Kidney epithelial cell (primary cell): ENCODE measurements at places on chromosomes 4 and X. TPM values are rescaled to one million over a fixed set of nuclear protein-coding genes. Genes with fewer than 3 reads are reported as not detected.

DNA sequence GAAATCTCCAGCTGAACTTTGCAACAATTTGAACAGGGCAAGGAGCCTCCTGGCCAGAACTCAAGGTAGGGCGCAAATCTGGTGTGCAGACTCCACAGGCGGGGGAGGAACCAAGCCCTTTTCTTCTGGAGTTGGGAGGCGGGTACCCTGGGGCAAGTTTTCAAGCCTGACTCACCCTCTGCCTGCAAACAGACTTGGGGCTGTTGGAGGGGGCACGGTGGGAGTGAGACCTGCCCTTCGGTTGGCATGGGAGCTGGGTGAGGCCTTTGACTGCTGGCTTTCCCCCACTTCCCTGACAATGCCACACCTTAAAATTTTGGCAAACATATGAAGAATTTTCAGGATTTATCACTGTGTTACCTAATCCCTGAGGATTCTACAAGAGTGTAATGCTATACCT, 709.8 kb upstream of the DIAPH2 start:
- no peak for DNase-seq

DNA sequence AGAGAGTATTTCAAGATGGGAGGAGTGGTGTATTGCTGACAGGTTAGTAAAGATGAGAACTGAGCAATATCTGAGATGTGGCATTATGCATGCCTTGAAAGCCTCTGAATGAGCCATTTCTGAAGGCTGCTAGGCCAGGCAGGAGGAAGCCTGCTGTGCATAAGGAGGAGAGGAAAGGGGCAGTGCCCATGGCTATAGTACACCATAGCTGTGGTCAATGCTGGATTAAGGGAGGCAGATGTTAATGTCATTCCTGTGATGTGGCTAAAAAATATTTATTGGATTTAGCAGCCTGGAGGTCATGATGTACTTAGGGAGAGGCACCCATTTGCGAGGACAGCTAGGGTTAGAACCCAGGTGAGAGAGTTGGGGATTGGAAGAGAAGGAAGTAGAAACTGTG, 130.0 kb upstream of the LNX1 start:
- no peak for DNase-seq

- DNase-seq = peak; percentile 14
Measured at GRCh38 chr4:84750260-84750959, 167.5 kb downstream of the CDS1 start.

GRCh38 chr4:139786494-139787354, 121.1 kb downstream of the MGST2 start:
- DNase-seq = no peak

DNA sequence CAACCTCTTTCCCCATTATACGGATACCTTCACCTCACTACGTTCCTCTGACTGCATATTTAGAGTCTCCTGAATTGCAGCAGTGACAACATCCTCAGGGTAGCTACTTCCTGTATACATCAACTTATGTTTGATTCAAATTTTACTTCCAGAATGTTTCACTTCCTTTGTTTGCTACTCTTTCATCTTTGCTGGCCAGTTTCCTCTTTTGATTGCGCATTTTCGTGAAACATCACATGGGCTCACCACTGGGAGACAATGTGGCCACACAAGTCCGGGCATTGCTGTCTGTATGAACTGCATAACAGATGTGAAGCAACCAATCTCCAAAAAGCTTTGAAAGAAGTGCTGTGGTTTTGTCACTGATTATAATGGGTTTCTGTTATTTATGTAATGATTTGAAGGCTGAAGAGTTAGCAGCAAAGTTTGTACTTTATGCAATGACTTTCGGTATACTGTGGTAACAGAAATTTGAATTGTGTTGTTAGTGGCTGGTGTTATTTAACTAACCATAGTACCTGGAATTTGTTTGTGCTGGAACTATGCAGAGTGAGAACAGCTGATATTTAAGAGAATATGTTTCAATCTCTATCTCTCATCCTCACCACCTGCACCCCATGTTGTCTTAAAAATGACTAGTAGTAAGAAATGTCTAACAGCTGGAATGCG, 7.4 kb downstream of the SNCA start:
- DNase-seq = no peak

- DNase-seq = no peak
Measured at GRCh38 chrX:146707781-146708180, 101.8 kb upstream of the CXorf51B start.

GRCh38 chr4:37758226-37758625, 68.3 kb upstream of the PGM2 start:
- DNase-seq = peak; percentile 16

- no peak for DNase-seq
Measured at GRCh38 chr4:43394976-43395375, 502.5 kb downstream of the GRXCR1 start.

The CENPVL1 gene
- total RNA-seq = 0.96 TPM in 1 of 2 replicates, not detected in the other

- DNase-seq = no peak
Measured at GRCh38 chrX:49269767-49270248, at the start of gene PPP1R3F. PPP1R3F (plus strand) TSS chrX:49269793; CDS start chrX:49269870, 77 bp downstream.

DNA sequence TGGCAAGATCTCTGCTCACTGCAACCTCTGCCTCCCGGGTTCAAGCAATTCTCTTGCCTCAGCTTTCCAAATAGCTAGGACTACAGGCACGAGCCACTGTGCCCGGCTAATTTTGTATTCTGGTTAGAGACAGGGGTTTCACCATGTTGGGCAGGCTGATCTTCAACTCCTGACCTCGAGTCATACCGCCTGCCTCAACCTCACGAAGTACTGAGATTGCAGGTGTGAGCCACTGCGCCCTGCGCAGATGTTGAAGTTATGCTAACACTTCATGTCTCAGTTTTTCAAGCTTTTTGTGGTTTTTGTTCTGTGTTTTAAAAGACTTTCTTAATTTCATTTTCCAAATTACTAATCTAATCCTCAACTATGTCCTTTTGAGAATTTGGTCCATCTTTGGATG, 154.4 kb upstream of the TLL1 start:
- no peak for DNase-seq

- peak; percentile 84 for DNase-seq
Measured at GRCh38 chrX:9940421-9940820, 26.7 kb upstream of the CLDN34 start.

DNA sequence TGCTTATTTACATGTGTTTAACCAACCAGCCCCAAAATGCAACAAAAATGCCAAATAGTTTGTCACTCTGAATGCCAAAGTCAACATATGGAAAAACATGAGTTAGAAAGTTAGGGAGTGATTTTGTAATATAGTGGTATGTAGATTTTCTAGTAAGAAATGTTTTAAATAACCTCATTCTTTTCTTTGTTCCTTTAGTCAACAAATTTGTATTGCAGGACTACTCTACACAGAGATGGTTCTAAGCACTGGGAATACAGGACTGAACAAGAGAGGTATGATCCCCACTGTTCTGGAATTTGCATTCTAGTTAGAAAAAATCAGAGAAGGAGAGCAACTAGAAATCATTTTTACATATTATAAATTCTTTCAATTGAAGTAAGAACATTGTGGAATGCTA, 218.8 kb upstream of the ANXA10 start:
- no peak for DNase-seq

The MAGEB10 gene
- total RNA-seq = not detected in 2 replicates

- no peak for DNase-seq
Measured at GRCh38 chrX:16155581-16156096, 11.6 kb upstream of the MAGEB17 start.

DNA sequence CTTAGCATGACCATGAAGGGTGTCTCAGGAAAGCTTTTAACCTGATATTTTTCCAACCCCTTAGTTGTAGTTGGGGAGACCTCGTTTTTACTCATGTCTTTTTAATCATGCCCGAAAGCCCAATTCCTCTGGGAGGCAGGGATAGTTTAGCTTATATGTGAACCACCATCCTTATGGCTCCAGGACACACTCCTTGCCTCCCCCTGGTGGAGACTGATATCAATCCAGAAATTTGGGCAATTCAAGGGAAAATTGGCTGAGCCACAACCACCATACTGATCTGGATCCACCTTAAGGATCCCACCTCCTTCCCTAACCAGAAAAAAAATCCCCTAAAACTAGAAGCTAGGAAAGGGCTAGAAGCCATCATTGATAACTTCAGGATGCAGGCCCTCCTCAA, 13.4 kb upstream of the COL25A1 start:
- DNase-seq = no peak

DNA sequence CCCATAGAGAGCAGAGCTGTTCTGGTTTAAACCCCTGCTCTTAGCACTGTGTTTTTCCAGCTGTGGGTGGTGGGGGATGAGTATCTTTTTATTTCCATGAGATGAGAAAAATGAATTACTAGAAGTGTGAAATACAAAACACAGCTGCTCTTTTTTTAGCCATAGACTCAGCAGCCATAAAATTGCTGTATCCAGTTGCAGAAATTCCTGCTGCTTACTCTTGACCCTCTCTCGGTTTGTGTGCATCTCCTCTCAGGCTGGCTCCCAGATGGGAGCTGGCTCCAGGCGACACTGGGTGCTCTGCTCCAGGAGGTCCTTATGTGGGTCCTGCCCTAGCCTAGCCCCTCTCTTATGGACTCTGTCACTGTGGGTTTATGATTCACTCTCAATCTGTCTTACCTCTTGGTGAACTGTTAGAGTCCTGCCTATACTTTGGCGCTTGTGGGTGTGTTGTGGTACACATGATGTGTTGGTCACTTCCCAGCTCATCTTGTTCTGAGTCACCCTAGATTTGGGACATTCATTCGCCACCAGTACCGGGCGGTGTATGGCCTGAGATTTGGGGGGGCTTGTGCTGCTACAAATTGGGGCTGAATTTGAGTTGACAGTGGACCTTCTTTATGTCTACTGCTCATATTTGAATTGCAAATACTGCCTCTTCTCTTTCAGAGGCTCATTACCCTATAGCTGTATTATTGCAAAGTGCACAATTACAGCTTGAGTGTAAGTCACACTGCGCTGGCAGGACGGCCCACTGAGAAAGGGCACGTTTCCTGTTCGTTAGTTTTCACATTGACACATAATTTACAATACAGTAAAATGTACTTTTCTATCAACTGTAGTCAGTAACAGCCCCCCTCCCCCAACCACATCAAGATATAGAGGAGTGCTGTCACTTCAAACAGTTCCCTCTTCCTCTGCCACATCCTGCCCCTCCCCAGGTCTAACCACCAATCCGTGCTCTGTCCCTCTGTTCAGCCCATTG, 46.9 kb upstream of the MSANTD1 start:
- DNase-seq = peak; percentile 5

The PPEF2 gene
- not detected in 2 replicates for total RNA-seq

GRCh38 chrX:72536542-72536941, 36.1 kb downstream of the HDAC8 start:
- DNase-seq = no peak

GRCh38 chrX:42751573-42751972, 26.4 kb downstream of the PPP1R2C start:
- no peak for DNase-seq

The VEGFC gene
- total RNA-seq = 5.0 and 6.2 TPM in 2 replicates

The JAKMIP1 gene
- total RNA-seq = not detected in 2 replicates

GRCh38 chr4:24924309-24924781, 11.5 kb upstream of the CCDC149 start:
- peak; percentile 96 for DNase-seq

The CTAG2 gene
- not detected in 2 replicates for total RNA-seq

GRCh38 chr4:137572647-137573046, 40.4 kb upstream of the PCDH18 start:
- DNase-seq = no peak

The ZNF711 gene
- 9.9 and 10.3 TPM in 2 replicates for total RNA-seq

- no peak for DNase-seq
Measured at GRCh38 chrX:112851806-112852205, 11.2 kb upstream of the AMOT start.

The GPR119 gene
- not detected in 2 replicates for total RNA-seq

The POLA1 gene
- 5.1 and 6.2 TPM in 2 replicates for total RNA-seq

- DNase-seq = no peak
Measured at GRCh38 chrX:110403441-110404238, 45.0 kb downstream of the RTL9 start.

DNA sequence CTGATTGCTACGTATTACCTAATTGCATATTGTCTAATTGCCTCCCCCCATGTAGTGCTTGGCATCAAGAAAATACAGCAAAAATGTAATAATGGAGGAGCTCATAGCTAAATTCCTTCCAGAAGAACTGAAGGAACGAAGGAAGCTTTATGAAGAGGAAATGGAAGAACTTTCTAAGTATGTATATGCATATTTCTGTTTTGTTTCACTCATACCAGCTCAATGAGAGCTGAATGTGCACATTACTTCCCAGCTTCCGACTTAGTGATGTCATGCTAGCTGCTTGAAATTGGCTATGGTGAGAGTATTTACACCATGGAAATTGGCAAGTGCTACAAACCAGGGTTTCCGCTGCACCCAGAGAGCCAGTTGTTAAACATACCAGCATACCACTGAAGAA, 34.7 kb downstream of the LONRF3 start:
- DNase-seq = no peak

DNA sequence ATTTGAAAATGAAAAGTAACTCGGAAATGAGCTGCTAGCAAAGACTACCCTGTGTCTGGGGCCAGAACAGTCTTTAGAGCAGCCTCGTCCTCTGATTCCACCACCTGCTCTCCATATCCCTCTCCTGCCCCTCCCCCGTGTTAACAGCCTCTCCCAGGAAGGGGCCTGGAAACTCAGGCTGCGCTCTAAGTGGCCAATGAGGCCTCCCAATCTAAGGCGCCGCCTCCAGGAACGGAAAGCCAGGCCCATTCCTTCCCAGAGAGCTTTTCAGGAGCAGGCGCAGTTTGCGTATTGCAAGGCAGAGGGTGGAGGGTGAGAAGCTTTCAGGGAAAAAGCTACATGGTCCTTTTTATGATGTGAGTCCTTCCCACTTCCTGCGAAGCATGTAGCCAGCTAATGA, 31.2 kb downstream of the RS1 start:
- no peak for DNase-seq

DNA sequence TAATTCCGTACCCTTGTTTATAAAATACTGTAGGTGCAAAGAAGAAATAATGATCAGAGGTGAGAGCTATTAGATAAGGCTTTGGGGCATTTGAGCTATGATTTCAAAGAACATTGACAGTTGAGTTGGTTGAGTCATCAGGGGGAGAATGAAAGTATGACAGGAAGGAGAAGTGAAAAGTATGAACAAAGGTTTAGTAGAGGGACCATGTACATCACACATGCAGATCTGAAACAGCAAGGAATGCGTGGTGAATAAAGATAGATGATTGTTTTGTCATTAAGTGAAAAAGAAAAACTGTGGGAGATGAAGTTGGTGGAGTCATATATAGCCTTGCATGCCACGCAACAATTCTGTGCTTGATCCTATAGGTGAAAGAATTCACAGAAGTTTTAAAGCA, 163.1 kb downstream of the ARAP2 start:
- DNase-seq = no peak

The CFI gene
- 3.0 and 4.2 TPM in 2 replicates for total RNA-seq

GRCh38 chr4:147732518-147733235, 789 bp downstream of the ARHGAP10 start:
- no peak for DNase-seq

The CXorf38 gene
- 21.4 and 23.2 TPM in 2 replicates for total RNA-seq

The NEUROG2 gene
- not detected in 2 replicates for total RNA-seq

The CCDC160 gene
- total RNA-seq = 0.21 and 0.63 TPM in 2 replicates

The SOX3 gene
- total RNA-seq = not detected in 2 replicates

The GNRHR gene
- total RNA-seq = not detected in 2 replicates
